Activated T-helper 1 cell treated with anti-CD3 and anti-CD28 coated beads, Interleukin-12 subunit alpha, Interleukin-12 subunit beta, Interleukin-2, Interleukin-4 antibody, amounts not matched to agents 30 ng/mL and 10 ng/mL and 1 ng/mL, durations not matched to agents 14 hours and 24 hours and 36 hours (primary cell): ENCODE measurements at places on chromosomes 6 and 20. TPM values are rescaled to one million over a fixed set of nuclear protein-coding genes. Genes with fewer than 3 reads are reported as not detected.

DNA sequence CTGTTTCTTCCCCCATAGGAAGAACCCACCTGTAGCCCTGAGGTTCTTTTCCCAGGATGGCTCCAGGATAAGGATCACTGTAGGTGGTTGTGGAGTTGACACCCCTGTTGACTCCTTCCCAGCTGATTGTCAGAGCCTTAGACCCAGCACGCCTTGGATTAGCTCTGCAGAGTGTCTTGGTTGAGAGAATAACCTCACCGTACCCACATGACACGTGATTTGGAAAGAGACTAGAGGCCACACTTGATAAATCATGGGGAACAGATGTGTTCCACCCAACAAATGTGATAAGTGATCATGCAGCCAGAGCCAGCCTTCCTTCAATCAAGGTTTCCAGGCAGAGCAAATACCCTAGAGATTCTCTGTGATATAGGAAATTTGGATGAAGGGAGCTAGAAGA is 12.2 kb downstream of the BTN3A1 start:
- DNase-seq = no peak

DNA sequence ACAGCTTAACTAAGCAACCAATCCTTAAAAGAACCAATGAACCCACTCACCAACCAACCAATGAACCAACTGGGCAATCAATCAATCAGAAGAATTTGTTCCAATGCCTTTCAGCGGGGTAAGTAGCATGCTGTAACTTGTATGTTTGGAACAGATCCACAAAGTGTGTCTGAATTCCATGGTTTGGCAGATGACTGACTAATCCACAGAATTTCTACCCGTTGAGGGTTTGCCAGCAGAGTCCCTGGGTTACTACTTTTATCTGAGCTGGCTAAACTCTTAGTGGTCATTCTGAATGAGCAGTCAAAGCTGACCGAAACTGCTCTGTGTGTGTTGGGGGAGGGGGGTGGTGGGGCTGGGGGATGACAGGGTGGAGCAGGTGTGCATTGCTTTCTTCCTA is 125.0 kb upstream of the JAG1 start:
- DNase-seq = no peak

GRCh38 chr6:21609881-21610329 is 16.4 kb downstream of the SOX4 start:
- no peak for DNase-seq

DNA sequence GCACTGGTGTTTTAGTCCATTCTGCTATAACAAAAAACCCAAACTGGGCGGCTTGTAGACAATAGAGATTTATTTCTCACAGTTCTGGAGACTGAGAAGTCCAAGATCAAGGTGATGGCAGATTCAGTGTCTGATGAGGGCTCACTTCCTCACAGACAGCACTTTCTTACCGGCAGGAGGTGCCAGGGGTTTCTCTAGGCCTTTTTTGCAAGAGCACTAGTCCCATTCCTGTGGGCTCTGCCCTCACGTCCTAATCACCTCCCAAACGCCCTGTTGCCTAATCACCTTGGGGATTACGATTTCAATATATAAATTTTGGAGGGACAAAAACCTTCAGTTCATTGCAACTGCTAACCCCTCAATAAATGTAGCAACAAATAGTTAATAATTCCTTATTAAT is 140.0 kb upstream of the SGK1 start:
- DNase-seq = no peak

- no peak for DNase-seq
Measured at GRCh38 chr6:140401761-140402160, 1027.3 kb upstream of the CITED2 start.

DNA sequence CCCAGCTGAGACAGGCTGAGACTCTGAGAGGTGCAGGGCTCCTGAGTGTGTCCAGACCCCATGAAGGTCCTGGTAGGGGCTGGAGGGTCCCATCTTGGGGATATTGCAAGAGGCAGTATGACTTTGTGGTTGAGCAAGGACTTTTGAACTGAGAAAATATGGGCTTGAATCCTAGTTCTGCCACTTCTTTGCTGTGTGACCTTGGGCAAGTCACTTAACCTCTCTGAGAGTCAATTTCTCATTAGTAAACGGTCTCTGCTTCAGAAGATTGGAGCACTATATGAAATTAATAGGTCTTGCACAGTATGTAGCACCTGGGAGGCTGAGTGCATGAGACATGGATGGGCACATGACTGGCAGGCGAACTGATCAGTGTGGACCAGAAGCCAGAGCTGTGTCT is 42.7 kb downstream of the TFEB start:
- no peak for DNase-seq

- DNase-seq = no peak
Measured at GRCh38 chr6:35267446-35267845, 7.9 kb downstream of the ZNF76 start.

GRCh38 chr6:95231416-95231815 is 345.9 kb upstream of the MANEA start:
- no peak for DNase-seq

- DNase-seq = no peak
Measured at GRCh38 chr20:53571555-53572286, 21.9 kb downstream of the ZNF217 start.

GRCh38 chr6:64335195-64335594 is 699.6 kb downstream of the PHF3 start:
- no peak for DNase-seq

DNA sequence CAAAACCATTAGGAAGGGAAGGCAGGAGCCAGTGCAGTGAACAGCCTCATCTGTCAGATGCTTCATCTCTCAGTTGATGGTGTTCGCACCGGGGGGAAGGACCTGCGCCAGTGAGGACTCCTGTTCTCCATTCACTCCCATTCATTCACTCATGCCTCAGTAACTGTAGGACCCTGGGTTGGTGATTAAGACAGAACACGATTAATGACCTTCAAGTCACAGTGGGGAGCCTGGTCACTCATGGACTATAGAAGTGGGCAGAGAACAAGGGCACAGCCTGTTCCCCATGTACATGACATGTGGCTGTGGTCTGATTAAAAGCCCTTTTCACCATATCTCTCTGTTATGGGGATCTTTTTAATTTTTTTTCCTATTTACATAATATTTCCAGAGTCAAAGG is 113.3 kb downstream of the RPS12 start:
- no peak for DNase-seq

- DNase-seq = no peak
Measured at GRCh38 chr6:124479991-124480430, 482.2 kb upstream of the RNF217 start.

- peak; percentile 4 for DNase-seq
Measured at GRCh38 chr20:49620364-49621240, 52.7 kb upstream of the PTGIS start.

DNA sequence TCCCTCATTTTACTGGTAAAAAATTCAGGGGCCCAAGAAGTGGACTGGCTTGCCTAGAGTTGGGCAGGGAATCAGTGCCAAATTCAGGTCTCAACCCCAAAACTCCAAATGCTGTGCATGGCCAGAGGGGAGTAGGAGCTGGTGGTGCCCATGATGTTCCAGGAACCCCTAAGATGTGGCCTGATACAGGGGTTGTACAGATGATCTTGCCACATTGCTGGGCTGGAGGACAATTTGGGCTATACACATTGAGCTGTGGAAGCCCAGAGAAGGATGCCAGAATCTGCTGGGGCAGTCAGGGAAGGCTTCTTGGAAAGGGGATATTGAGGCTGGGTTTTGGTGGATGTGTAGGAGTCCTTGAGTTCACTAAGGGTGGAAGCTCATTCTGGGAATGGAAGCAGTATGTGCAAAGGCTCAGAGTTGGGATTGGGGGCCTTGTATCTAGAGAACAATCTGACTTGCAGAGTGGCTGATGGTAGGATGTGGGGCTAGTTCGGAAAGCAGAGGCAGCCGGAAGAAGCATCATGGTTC is 38.0 kb upstream of the APCDD1L start:
- DNase-seq = no peak

DNA sequence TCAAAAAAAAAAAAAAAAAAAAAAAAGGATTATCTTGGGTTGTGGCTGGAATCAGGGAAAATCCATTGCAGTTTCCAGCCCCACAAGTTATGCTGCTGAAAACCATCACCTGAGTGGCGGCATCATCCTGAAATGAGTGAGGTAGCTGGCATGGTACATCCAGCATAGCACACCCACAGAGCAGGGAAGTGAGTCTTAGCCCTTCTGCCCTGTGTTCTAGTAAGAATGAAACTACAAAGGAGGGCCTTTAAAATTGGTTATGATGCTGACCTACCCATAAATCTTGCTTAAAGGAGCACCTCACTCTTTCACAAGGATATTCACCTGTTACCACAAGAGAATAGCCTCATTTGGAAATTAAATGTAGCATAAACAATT is 119.2 kb downstream of the NFATC2 start:
- DNase-seq = no peak

DNA sequence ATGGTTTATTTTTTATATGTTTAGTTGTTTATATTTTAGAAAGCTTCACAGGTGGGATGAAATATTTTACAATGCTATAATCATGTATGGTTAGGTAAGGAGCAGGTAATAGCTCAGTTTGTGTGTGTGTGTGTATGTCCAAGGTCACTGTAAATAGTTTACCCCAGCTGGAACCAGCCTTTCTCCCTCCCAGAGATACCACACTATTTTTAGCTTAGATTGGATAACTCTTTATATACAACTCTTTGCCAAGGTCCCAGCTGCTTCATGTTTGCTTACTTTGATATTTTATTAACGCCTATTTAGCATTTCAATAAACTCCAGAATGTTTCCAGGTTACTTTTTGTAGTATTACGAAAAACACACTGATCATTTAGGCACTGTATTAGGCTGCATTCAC is 1.8 kb upstream of the PEX7 start:
- no peak for DNase-seq

DNA sequence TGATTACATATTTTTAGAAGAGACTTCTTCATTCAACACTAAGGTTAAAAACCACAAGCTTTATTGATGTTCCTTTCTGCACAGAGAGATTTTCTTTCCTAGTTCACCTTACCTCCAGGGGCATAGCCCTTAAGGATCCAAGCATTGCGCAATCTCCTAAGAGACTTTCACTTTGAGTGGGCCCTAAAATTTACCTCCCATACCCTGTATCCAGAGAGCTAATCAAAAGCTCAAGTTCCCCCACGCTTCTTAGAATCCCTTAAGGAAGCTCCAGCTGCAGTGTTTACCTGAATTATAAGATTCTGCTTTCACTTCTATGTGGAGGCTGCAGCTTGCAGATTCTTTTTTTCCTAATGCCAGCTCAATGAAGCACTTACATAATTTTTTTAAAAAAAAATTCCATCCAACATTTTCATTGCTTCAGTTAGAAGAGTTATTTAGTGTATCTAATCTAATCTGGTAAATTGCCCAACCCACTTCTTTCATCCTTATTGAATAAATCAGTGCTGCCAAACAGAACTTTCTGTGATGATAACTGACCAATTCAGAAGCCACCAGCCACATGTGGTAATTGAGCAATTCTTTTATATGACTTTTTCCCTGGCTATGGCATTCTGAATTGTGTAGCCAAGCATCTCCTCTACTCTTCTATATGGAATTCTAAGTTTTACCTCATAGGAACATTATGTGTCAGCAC is 24.6 kb upstream of the SPTLC3 start:
- no peak for DNase-seq

GRCh38 chr6:41370488-41371111 is 35.2 kb downstream of the NCR2 start:
- DNase-seq = no peak

DNA sequence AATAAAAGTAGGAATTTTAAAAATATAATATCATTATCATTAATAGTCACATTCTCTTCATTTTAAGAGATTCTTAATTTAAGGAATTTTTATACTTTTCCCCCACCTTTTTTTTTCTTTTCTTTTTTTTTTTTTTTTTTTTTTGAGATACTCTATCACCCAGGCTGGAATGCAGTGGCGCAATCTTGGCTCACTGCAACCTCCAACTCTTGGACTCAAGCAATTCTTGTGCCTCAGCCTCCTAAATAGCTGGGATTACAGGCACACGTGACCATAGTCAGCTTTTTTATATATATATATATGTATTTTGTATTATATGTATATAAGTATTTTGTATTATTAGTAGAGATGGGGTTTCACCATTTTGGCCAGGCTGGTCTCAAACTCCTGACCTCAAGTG is 457.7 kb downstream of the CDKAL1 start:
- DNase-seq = no peak

- DNase-seq = no peak
Measured at GRCh38 chr6:121550491-121551010, 115.1 kb downstream of the GJA1 start.

DNA sequence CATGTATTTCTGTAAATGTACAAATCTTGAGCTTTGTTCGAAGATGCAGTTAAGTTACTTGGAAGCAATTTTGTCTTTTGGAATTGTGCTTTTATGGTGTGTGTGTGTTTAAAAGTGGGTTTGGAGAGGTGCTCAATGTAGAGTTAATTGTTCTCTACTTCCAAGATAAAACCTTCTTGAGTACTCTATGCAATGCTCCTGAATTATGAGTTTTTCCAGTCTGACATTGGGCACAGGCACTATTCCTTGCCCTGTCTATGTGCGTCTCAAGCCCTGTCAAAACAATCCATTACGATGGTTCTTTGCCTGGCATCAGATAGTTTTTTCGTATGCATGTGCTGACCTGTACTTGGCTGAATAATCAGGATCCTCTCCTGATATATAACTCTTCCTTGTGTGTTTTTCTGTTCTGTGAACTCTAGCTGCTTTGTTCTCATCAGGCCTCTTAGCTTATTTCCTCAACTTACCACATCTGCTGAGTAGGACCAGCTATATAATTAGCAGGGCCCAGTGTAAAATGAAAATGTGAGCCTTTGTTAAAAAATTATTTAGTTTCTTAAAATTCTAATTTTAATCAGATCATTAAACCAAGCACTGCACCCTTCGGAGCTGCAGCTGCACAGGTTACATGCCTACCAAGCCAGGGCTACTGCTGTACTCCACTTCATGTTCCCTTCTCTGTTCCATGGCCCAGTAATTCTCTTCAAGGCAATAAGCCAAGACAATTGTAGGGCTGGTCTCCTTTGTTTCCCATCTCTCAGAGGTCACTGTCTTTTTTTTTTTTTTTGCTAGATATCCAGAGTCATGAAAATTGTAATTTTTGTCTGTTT is 160.1 kb downstream of the ZFAND3 start:
- DNase-seq = no peak

DNA sequence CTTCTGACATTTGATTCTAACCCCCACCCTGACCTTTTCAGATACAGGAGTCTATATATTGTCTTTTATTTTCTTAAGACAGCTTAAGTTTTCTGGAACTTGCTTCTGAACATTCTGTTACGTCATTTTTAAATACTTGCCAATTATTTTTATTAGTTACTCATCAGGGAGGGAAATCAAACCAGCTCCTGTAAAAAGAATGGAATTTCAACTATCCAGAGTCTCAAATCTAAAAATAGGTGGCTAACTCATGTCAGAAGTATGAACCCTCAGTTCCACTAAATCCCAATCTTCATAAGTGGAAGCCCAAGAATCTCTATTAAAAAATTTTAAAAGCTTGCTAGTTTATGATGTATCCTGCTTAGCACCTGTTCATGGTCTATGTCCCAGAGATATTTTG is 900.0 kb downstream of the KIF16B start:
- DNase-seq = no peak

The MOG gene
- not detected in 2 replicates for total RNA-seq

The HDGFL1 gene
- total RNA-seq = not detected in 2 replicates

The PAX1 gene
- total RNA-seq = not detected in 2 replicates

The CDSN gene
- not detected in 2 replicates for total RNA-seq

The FNDC11 gene
- 0.15 and 0.26 TPM in 2 replicates for total RNA-seq

The KCNS1 gene
- total RNA-seq = 0.49 and 0.51 TPM in 2 replicates

The CDH26 gene
- total RNA-seq = 0.41 and 0.56 TPM in 2 replicates

The PI16 gene
- not detected in 2 replicates for total RNA-seq

The WFDC10B gene
- total RNA-seq = not detected in 2 replicates

The LPIN3 gene
- total RNA-seq = 1.1 and 1.4 TPM in 2 replicates

The SLC26A8 gene
- total RNA-seq = not detected in 2 replicates

The PCK1 gene
- total RNA-seq = not detected in 2 replicates

The HTR1E gene
- total RNA-seq = not detected in 2 replicates
